ENCODE measurements at places on chromosomes 7 and 10.

- DNase-seq: no peak
These were observed 71.9 kb upstream of the OIT3 start for GRCh38 chr10:72821606-72822005.

- no peak for DNase-seq
These were observed 516.7 kb upstream of the MGMT start for GRCh38 chr10:128950159-128950915.

DNA sequence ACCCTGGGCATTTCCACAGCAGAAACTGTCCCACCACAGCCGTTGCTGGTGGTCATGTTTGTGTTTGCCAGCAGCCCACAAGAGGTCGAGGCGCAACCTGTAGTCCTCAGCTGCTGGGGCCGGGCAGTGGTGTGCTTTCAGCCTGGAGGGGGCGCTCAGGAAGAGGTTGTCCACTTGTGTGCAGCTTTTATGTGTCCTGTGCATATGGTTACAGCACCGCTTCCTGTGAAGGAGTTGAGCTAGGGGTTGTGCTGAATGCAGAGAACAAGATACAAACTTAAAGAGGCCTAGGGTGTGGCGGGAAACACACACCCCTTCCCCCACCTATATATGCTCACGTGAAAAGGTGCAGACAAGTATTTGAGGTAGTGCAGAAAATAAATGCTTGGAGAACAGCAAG lies 29.5 kb upstream of the PFKFB3 start:
- no peak for DNase-seq

- DNase-seq: peak; percentile 19
These were observed 82.0 kb downstream of the GRK5 start for GRCh38 chr10:119289227-119289920.

- no peak for DNase-seq
These were observed 44.8 kb upstream of the CUX1 start for GRCh38 chr7:101772508-101773211.

GRCh38 chr10:43879742-43880141 lies 231.1 kb upstream of the ZNF32 start:
- no peak for DNase-seq

GRCh38 chr10:6229746-6230145 lies 27.0 kb downstream of the PFKFB3 start:
- DNase-seq: no peak

DNA sequence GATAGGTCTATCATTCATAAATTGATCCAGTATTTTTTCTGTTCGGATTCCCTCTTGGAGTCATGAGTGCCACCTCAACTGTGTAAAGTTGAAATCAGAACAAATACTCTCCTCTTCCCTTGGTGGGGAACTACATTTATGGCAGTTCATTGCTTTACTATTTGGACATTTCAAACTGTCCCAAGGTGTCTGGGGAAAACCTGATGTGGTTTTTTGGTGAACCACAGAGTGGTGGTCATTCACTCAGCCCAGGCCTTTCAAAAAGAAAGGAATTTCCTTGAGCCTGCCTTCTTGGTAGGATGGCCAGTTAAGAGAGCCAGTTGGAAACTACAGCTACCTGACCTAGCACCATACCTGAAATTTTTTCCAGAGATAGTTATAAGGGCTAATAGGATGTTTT lies 59.0 kb downstream of the ABCB1 start:
- DNase-seq: no peak

GRCh38 chr7:4124556-4125477 lies 557.3 kb upstream of the FOXK1 start:
- DNase-seq: no peak

DNA sequence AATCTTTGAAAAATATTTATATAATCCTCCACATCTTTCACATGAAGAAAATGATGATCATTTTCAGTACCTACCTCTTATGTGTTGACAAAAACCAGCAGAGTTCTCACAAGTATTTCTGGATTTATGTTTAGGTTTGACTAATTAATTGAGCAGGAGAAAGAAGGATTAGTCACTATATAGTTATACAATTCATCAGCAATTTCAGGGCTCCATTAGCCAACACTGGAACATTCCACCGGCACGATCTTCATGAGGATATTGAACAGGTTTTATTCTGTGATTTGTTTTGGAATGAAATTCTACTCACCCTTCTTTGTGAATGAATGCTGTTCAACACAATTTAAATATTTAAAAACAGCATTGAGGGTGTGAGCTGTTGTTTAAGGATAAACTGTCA lies 163.2 kb downstream of the SEM1 start:
- no peak for DNase-seq

DNA sequence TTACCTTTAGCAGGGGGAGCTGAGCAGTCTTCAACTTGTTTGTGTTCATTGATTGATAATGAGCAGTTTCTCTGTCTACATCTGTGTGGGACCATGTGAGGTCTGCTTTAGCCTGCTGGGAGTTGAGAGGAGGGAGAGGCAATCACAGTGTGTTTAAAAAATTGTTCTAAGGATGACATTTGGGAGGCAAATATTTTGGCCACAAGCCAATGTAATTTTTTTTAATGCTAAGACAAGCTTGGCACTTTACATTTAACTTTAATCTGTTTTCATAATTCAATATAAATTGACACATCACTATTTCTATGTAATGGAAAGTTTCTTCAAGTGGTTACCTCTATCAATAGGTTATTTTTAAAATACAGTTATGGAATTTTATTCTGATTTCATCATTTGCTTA lies 55.9 kb upstream of the SEMA3A start:
- DNase-seq: no peak

- DNase-seq: no peak
These were observed 44.9 kb downstream of the CAV1 start for GRCh38 chr7:116569737-116570136.

- DNase-seq: no peak
These were observed 30.1 kb downstream of the CRTAC1 start for GRCh38 chr10:98000346-98000745.

DNA sequence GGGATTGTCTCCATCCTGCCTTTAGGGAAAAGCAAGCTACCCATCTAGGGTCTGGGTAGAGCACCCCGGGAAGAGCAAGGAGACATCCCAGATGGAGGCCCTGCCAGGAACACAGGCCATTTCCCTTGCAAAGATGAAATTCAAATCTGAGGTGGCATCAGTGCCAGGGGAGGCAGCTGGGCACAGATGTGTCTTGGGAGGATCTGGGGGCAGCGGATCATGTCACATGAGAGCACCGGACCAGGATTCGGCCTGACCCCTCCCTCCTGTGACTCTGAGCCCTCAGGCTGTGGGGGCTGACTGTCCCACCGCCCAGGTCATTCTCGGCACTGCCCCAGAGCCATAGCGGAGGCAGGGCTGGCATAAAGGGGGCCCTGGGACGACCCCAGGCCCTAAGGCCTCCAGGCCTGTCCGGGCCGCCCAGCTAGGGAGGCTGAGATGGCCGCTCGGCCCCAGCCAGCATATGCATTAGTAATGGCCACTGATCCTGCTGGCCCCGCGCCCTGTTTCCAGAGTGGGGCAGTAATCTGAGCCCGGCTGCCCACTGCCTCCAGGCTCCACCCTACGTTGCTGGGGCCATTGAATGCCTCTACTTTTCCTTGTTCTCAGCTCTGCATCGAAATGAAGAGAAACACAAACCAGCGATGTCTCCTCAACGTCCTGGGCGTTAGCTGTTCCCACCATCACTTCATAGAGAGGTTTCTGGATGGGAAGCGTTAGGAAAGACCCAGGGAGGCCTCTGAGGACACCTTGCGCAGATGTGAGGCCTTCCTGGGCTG lies 148.5 kb downstream of the UBE2H start:
- no peak for DNase-seq

DNA sequence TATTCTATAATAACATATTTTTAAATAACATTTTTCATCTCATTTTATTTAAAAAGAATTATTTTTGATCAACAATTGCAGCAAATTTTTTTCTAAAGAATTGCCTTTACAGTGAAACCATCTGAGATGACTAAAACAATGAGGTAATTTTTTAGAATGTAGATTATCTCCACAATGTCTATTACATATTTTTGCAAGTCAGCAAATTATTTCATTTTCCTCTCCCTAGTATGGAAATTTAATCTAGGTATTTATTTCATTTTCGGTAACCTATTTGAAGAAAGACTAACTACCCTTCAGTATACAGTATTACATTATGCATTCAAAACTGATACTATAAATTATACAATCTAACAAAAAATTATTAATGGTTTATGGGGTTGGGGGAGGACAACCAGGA lies 213.2 kb upstream of the SP4 start:
- DNase-seq: no peak

DNA sequence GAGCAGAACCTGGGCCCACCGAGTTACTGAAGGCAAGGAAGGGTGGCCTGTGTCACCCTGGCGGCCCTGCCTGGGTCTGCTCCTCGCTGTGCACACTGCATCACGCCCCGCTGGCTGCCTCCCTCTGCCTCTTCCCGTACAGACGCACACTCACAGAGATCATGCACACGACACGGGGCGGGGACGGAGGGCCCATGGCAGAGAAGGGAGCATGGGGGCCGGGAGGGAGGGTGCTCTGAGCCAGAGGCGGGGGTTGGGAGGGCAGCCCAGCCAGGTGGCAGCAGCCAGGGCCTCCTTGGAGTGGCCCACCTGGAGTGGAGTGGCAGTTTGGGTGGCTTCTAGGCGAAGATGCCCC lies 16.6 kb downstream of the BUD23 start:
- DNase-seq: no peak

DNA sequence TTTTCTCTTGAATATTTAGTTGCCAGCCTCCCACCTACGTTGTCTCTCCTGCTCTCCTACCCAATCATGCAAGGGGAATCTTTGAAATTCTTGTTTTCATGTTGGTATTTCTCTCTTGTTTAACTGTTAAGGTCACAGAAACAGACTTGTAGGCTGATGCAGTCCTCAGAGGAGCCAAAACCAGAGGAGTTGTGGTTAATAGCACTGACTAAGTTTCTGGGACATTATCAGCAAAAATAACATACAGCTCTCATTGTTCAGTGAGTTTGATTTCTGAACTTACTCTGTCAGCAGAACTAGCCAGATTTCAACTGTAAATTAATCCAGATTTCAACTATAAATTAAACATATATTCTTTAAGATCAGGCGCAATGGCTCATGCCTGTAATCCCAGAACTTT lies 11.1 kb upstream of the CUL1 start:
- DNase-seq: peak; percentile 6

DNA sequence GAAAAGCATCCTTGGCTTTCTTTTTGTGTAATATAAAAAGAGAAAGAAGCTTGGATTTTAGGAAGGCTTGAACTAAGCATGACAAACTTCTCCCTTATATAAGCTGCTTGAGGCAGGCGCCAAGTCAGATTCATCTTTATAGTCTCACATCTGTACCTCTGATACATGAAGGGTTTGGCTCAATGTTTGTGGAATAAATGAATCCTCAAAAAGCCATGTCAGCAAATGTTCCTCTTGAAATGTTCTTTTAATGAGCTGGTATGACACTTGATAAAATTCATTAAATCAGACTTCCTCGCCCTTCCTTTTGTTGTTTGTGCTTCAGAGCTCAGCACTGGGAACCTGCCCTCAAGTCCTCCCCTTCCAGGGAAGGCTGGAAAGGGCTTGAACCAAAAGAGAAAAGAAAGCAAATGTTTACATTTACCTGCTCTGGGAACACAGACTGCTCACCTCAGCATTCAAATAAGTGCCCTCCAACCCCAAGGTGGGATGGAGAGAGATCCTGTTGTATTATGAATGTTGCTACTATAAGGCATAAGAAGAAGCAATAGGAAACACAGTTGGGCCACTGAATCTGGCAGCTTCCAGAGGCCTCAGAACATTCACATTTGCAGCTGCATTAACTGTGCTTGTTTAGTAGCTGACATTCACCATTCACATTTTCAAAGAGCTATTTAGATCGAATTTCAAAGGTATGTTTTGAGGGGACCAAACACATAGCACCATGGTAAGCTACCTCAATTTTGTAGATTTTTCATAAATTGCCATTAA lies 212.6 kb downstream of the CACNA2D1 start:
- DNase-seq: no peak

DNA sequence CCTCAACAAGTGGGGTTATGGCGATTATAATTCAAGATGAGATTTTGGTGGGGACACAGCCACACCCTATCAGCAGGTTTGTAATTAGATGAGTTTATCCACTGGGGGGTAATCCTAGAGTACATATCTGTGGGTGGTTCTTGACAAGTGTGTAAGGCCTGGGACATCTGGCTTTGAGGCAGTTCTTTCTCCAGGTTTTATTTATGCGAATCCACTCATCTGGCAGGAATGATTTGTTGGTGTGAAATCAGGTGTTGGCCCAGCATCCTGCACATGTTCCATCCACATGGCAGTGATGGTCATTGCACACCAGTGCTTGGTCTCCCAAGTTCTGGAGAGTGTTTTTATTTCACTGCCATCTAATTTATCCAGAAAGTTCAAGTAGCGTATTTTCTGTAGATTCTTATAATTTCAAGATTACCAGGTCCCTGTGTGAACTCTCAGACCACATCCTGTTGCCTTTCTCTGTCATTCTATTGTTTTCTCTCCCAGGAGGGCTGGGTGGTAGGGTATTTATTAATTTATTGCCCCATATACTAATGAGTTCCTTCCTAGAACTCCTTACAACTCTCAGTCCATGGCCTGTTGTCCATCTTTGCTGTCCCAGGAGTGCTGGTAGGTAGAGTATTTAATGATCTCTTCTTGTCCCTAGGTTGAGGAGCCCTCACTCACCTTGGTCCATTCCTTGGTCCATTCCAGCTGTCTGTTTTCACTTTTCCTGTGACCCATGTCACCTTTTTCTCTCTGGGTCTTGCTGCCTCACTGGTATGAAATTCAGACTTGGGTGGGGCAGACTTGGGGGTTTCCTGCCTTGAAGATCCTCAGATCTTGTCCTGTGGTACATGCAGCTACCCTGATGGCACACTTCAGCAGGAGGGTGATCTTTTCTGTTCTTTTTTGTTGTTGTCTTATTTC lies 10.4 kb downstream of the RALA start:
- DNase-seq: no peak

DNA sequence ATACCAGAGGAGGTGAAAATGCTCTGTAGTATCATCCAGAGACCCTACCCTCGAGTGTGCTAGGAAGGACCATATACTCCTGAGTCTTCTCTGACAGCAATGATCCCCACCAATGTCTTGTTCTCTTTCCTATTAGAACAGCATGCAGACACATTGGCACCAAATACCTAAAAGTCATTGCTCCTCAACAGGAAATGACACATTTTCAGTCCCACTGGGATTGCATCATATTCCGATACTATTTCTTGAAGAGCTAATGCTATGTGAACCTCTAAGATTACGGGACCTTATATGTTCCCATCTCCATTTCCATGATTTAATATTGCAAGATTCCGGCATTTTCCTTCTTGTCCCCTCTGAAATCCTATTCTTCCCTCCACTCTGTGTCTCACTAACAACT lies 177.4 kb downstream of the NRP1 start:
- DNase-seq: peak; percentile 34

DNA sequence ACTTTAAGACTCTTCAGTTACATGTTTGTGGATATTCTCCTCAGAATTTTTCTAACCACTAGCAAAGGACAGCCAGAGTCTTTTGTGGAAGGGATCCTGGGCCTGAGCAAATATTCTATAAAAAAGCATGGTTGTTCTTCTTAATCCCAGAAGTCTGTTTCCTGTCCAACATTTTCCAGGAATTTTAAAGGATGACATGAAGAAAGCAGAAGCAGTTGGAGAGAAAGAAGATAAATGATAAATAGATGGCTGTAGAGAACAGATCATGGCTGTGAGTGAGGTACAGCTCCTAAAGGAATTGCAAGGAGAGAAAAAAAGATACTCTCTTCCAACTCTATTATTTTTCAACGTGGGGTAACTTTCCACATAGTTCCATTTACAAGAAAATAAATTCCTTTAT lies 91.8 kb upstream of the STEAP4 start:
- no peak for DNase-seq
